ENCODE measurements at places on chromosomes 7 and 10.

GRCh38 chr7:48518092-48518491 is 346.8 kb downstream of the ABCA13 start:
- DNase-seq = no peak

DNA sequence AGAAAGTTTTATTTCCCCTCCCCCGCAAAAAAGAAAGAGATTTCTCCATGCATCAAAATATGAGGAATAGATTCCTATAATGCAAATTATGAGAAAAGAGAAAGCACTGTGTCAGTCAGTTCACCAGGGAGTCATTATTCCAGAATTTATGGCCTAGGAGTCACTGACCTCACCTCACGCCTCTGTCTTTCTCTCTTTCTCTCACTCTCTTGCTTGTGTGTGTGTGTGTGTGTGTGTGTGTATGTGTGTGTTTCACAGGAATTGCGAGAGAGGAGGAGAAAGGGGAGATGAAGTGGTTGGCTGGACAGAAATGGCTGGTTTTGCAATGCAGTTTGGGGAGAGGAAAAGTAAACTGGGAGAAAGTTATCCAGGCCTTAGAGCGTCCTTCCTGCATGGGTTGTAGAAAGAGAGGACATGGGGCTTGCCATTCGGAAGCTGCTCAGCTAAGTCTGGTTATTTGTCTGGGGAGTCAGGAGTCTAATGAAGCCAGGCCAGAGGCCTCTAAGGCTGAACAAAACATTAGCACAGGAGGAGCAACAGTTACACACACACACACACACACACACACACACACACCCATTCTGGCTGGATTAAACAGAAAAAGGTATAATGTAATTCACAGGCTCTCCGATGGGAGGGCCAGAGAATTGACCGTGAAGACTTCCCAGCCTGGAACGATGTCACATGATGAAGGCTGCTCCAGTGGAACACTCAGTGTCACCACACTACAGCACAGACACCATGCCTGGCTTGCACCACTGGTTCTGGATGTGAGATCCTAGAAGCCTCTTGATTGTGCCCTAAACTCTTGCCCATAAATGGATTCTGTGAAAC is 12.8 kb upstream of the FFAR4 start:
- no peak for DNase-seq

- peak; percentile 60 for DNase-seq
Measured at GRCh38 chr10:60646966-60647796, 131.1 kb upstream of the CDK1 start.

DNA sequence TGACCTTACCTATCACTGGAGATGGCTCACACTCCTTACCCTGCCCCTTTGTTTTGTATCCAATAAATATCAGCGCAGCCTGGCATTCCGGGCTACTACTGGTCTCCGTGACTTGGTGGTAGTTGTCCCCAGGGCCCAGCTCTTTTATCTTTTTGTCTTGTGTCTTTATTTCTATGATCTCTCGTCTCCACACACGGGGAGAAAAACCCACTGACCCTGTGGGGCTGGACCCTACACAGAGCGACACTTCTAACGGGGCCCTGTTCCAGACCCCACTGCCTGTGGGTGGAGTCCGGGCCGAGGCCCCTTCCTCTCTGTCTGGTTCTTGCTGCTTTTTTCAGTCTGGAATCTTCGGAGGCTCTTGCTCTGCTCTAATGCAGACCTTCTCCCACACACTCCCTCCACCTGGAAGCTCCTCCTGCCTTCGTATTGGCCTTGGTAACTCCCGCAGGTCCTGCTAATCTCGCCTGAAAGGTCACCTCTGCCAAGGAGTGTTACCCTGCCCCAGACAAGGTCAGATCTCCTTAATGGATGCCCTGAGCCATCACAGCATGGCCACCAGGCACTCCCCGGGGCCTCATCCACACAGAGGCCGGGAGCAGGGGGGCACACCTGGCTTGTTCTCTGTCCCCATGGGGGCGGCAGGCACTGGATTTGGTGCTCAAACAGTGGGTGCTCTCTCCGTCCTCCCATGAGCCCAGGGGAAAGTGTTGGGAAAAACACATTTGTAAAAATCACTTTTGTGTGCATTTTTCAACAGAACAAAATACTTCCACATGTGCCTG is 531.7 kb downstream of the PTPRN2 start:
- DNase-seq = no peak
